ENCODE measurements at places on chromosomes 12 and 14.

DNA sequence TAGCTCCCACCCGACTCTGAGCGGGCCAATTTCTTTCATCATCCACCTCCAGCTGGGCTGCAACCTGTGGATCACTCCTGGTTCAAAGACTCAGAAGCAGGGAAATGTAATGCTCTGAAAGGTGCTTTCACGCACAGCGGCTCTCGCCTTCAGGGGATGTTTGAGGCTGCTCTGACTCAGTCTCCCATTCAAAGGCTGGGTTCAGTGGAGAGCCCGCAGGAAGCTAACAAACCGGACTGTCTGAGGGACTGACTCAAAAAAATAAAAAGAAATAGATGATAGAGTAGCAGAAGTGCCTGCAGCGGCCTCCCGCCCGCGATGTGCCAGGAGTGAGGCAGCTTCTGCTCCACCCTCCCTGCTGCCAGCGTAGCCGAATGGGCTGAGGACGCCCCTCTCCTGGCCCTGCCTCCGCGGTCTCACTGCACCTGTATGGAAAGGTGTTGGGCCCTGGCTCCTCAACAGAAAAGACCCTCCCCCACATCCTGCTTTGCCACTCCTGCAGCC, 98.0 kb downstream of the GCH1 start:
- no peak for DNase-seq

- no peak for DNase-seq
Measured at GRCh38 chr14:31941487-31941886, 135.6 kb upstream of the ARHGAP5 start.

- no peak for DNase-seq
Measured at GRCh38 chr12:132328282-132329029, 933 bp downstream of the GALNT9 start.

DNA sequence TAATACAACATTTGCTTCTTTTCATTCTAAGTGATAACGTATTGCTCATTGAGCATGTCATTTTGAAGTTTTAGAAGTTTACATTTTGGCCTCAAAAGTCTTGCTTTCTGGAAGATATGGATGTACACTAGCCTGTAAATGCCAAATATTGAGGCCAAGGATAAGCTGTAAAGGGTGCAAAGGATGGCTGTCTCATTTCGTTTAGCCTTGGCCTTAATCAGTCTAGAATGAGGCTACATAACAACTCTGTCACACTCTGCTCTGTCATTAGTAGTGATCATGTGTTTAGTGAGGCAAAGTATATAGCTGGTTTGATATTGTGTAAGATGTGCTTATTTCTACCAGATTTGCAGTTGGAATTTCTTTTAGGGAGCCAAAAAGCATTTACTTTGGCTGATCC, 344.5 kb downstream of the TMTC2 start:
- DNase-seq = no peak

DNA sequence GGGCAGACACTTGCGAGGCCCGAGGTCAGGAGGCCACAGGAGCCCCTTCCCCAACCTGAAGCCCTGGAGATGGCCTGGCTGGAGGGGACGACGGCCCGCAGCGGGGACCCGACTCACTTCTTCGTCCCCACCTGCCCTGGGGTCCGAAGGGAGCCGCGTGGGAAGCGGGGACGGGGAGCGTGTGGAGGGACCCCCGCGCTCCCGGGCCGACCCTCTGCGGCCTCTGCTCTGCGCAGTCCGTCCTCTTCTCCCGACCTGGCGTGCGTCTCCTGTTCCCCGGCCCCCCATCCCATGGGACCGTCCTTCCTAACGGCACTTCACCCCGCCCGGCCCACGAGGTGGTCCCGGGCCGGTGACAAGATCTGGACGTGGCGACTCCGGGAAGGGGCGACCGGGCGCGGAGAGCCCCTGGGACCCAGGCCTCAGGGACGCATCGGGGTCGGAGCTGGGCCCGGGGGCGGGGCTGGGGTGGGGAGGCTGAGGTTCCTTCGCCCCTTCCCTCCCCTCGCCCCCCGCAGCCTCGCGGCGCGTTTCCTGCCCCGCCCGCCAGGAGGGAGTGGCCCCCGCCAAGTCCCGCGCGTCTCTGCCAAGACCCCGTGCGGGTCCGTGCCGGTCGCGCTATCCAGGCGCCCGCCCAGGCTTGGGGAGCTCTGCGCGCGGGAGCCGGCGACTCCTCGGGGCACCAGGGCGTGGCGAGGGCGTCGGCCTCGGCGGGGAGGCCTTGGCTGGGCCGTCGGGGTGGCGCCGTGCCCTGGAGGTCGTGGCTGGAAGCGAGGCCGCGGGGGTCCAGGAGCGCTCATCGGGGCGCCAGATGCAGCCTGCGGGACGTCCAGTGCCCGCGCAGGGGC, 97.1 kb downstream of the TNFAIP2 start:
- DNase-seq = no peak

GRCh38 chr12:12319451-12320183, 30.4 kb downstream of the MANSC1 start:
- no peak for DNase-seq

DNA sequence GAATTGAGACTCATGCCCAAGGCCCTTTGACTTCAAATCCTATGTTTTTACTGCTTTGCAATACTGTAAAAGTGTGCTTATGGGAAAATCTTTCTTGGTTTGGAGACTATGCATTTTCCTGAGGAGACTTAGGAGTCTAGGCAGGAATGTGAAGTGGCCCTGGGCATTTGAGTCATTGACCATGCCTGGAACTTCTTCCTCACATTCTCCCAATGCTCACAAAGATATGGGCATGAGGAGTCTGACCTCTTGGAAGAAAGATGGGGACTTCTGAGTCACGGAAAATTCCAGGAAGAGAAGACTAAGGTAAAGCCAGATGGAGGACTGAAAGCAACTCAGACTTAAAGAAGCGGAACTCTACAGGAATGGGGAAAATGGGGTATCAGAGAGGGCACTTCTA, 38.2 kb upstream of the ZNF641 start:
- DNase-seq = no peak

DNA sequence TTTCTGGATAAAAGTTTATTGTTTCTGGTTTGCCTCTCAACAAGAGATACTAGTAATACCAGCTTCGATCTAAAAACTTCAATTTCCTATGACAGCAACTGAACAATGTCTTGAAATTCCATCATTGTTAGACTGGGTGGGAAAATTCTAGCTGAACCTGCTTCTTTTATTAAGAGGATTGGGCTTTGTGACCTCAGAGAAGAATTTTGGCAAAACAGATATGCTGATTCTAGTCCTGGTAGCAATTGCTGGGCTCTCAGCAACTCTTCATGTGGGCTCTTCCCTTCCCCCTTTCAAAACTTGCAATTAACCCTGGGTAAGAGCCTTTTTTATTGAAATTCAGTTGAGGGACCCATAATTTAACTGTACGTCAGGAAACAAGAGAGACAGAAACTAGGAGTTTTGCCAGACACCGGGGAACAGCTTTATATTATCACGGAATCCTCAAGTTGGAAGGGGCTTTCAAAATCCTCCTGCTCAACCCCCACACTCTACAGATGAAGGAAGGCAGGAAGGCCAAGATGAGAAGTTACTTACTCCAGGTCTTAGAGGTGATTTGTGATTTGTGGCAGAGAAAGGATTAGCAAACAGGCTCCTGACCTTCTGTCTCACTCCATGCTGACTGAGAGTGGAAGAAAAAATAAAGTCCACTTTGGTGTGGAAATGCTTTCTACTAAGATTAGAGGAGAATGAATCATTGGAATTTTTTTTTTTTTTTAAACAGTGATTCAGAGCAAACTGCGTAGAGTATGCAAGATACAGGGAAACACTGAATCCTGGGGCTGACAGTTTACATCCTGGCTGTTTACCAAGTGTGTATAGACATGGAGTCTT, 239.0 kb upstream of the ATP2B1 start:
- no peak for DNase-seq

GRCh38 chr14:95431199-95432143, 85.0 kb downstream of the SYNE3 start:
- DNase-seq = no peak

DNA sequence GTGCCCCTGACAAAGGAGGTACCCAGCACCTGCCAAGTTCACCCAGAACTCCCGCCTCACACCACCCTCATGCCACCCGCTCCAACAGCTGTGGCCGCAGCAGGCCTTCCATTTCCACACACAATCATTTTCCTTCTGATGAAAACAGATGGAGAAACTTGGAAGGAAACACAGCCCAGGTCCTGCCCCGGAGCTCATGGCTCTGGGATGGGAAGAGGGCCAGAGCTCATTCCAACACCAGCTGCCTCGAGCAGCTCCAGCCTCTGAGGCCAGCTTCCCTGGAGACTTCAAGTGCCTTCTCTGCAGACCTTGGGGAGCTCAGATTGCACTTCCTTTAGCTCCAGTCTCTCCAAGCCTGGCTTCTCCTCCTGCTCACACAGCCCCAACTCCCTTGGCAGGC, 55.1 kb upstream of the CMKLR1 start:
- no peak for DNase-seq

DNA sequence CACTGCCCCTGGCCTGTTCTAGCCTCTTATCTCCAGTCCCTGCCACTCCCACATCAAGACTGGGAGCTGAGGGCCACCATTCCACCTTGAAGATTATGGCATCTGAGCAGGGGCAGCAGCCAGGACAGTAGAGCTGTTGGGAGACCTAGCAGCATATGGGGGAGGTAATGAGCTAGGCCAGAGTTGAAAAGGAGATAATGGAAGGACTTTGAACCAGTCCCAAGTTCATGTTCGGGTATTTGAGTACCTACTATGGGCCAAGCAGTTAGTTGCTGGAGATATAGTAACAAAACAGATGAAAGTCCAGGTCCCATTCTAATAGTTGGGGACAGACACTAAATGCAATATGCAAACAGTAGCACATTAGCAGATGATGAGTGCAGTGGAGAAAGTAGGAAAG, 151.5 kb downstream of the PLXNC1 start:
- DNase-seq = no peak

DNA sequence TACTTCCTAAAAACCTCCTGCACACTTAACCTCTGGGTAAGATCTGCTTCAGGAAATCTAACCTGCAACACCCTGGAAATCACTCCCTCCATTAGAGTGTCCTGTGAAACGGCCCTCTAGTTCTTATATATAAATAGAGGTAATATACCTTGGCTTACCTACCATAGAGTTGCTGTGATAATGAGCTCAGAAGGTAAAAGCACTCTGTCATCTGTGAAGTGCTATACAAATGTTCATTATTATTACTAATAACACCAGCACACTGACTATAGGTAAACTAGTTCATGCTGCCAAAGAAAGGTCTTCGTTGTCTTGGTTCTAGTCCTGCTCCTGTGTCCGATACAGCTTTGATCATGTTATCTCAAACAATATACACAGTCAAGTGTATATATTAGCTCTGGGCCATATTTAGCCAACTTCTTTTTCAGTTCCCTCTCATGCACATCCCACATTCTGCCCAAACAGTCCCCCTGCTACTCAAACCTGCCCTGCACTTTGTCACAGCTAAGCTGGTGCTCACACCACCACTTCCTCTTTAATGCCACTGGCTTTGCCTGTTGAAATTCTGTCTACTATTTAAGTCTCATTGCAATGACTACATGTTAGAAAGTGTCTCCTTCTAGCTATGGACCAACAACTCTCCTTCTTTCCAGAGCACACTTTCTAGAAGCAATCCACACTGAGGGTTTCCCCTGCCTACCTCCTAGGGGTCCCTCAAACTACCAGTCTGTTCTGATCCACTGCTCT, 5.1 kb downstream of the E2F7 start:
- no peak for DNase-seq

DNA sequence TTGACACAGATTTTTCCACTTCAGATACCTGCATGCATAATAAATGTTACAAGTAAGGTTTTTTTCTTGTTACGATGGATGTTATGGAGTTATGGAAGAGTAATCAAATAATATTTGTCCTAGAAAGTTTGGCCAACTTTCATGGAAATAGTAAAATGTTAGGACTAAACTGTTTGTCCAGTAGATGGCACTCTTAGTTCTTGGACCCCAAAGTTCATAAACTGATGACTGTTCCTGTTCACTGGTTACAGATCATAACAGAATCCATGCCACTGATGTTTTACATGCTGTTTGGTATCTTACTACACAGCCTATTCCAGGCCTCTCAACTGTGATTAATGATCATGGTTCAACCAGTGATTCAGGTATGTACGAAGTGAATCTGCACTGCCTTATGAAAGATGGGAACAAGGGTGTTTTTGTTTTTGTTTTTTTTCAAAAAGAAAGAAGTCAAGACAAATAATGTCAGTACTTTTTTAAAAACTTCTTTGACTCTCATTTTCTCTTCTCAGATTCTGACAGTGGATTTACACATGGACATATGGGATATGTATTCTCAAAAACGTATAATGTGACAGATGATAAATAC, 48.8 kb upstream of the SLCO1C1 start:
- no peak for DNase-seq
